ENCODE measurements at places on chromosomes 5 and 9.
A peak's percentile ranks its signal among the peaks of the same experiment; 100 is the strongest.

DNA sequence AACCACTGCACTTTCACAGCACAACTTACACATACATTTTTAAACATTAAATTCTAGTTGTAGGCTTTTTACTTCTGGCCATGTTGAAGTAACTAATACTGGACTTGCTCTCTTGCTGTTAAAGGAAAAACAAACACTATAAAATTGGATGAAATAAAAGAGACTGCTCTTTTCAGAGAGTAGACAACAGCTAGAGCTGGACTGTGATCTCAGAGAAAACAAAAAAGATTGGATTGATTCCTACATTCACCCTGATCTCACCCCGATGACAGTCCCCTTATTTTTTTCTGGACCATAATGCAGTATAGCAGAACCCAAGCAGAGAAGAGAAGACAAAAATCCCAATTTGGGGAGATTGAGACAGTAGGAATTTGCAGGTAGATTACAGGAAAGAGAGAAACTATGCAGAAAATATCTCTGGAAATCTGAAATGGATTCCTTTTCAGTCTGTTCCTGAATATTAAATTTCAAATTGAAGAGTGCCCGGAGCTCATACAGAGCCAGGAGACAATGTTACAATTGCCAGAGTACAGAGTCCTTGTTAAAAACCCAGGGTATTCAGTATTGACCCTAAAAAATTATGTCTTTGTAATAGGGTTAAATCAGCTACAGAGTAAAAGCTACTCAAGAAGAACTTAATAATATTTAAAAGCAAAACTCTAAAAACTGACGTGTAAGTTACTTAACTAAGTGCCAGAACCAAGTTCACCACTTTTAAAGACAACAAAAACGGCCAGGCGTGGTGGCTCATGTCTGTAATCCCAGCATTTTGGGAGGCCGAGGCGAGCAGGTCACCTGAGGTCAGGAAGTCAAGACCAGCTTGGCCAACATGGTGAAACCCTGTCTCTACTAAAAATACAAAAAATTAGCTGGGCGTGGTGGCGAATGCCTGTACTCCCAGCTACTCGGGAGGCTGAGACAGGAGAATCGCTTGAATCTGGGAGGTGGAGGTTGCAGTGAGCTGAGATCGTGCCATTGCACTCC, 208.6 kb downstream of the MPDZ start:
- DNase-seq: no peak

GRCh38 chr5:15020736-15021135, 149.2 kb upstream of the ANKH start:
- no peak for DNase-seq

- no peak for DNase-seq
Measured at GRCh38 chr5:10611290-10611689, 47.4 kb downstream of the ANKRD33B start.

DNA sequence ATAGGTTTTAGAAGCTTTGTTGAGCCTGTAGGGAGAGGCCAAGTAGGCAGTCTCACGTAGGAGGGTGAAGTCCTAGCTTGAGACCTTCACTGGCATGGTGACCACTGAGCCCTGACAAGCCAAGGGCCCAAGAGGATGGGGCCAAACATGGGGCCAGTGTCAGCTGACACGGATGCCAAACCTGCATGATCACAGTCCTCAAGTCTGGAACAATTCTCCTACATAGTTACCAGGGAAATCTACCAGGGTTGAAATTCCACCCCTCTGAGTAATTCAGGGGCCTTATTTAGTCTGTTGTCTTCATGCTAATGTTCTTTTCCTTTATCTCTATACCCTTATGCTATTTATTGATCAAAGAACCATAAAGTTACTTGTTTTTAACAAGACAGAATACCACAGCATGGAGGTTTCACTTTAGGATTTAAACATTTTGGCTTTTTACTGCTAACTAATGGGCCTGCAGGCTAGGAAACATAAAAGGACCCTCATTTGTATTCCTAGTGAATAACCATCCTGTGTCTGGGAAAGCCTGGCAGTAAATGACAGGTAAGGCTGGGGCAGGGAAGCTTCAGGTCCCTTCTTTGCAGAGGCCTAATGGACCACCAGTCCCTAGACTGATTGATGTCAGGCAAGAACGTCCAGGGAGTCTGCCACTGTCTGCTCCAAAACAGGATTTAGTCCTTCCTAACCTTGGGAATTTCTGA, 140.8 kb downstream of the FGF1 start:
- no peak for DNase-seq

DNA sequence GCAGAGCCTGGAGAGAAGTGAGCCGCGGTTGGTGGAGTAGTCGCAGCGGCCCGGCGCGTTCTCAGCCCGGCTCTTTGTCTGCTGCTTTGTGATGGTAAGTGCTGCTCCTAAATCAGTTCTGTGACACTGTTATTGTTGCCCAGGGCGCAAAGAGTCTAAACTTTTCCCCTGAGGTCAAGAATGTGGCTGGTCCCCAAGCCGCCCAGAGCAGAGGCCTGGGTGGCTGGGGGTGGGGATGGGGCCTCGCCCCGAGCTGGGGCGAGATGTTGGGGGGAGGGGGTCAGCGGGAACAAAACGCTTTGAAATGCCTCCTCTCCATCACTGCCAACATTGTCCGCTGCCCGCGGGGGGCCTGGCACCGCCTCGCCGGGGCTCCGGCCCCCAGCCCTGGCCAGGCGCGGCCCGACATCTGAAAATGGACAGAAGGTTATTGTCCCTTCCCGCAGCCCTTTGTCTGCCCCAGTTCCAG, 11.7 kb upstream of the CERCAM start:
- DNase-seq: no peak

- DNase-seq: no peak
Measured at GRCh38 chr5:4027088-4027734, 431.6 kb downstream of the IRX1 start.

DNA sequence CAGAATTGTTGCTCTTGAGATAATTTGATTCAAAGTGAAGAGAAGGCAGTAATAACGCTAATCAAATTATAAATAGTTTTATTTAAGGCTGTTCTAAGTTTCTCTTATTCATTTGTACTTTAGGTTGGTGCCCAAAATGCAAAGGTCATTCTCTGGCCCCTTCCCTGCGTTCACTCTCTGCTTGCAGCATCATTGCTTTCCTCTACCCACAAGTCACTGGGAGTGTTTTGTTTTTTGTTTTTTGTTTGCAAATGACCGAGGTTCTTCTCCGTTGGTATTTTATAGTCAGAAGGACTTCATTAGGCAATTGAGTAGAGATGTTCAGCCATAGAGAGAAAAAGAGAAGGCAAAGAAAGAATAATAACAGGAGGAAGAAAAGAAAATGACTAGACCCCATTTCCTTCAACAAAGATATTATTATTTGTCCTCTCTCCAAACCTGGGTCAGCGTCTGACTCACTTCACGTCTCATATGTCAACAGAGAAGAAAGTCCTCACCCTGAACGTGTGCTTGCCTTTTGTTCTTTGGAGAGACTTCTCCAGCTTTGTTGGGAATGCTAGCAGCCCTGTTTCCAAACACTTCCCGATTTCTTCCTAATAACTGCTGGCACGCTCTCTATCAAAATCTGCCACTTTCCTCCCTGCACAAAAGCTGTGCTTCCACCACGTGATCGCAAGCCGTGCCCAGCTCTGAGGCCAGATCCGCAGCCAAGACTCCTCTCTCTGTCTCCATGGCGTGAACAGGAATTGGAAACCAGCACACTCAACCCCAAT, 119.8 kb downstream of the EBF1 start:
- DNase-seq: no peak

GRCh38 chr5:178826216-178826615, 33.5 kb upstream of the ZNF354B start:
- no peak for DNase-seq

DNA sequence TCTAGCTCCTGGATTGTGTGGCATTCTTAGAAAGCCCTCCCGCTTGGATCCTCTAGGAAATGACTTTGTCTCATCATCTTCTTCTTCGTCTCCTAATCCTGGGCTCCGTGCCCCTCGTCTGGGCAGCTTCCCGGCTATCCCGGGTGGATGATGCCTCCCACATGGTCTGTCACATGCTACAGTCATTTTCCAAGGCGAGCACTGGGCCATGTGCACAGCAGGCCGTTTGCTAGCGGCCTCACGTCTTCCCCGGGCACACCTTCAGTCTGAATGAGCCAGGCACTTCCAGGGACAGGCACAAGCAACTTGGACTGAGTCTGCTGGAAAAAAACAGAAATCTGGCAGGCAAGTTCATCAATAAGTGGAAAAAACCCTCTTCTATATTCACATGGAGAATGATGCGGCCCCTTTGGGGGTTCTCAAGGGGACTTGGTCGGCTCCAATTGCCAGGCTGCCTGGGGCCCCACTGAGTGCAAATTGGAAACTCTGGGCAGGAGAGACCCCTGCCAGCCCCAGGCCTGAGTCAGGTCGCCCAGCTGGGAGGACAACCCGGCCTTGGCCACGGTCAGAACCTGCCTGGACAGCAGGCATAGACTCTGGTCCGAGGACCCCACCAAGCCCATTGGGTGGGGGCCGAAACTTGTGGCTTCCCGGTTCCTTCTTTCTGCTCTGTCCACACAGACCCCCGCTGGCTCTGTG, 11.1 kb upstream of the WNK2 start:
- DNase-seq: no peak

- DNase-seq: no peak
Measured at GRCh38 chr5:24225051-24225450, 419.7 kb downstream of the CDH10 start.

DNA sequence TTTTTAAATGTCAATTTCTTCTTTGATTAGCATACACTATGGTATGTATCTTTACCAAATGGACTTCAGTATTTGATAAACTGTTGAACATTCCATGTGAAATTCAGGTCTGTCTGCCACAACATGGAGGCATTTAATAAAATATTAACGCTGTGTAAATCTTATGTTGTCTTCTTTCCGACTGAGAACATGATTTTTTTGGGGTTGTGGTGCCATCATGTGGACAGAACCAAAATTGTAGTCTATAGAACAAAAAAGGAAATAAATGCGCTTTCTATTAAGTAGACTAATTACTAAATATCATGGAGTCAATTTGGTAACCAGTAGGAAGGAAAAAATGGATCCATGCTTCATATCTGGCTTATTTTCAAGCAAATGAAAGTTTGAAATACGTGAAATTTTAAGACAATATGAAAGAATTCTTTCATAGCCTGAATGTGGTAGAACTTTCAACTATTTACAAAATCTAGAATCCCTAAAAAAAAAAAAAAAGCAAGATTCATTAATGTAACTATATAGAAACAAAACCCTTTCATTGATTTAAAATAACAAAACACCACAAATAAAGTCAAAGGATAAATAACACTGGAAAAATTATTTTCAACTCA, 2.8 kb upstream of the PLK2 start:
- DNase-seq: peak; percentile 15

Measured in NCI-H187 (cell line).